ENCODE measurements at places on chromosomes 11 and 22.
A peak's percentile ranks its signal among the peaks of the same experiment; 100 is the strongest.

DNA sequence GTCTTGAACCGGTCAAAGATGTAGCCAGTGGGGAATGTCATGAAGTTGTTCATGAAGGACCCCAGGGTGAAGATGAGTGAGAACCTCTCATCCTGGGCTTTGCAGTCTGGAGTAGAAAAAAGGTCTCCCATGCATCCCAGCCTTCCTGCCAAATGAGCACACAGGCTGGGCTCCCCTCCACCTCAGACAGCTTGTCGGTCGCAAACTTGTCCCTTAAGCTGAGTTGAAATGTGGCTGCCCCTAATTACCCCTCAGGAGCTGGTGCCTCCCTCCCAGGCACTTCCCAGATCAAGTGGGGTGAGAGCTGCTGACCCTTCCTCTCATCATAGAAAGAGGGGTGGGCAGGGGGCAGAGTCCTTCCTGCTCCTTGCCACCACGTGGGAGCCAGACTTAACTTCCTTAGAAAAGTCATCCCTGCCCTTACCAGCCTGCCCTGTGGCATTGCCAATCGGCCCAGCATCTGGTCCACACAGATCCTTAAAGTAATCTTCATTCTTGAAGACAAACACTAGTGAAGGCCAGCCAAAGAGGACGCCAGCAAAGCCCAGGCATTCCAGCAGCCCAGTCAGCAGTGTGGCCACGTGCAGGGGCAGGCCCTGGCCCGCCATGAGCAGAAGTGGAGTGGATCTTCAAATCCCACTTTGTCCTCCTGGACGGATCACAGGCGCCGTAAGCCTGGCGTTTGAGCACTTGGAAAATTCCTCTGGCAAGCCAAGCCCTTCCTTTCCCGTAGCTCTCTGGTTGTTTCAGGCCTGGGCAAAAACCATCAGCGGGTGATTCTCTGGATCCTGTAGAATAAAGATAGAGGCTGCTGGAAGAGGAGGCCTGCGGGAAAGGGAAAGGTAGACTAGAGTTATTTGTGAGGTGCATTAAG, 1.1 kb downstream of the SLC43A3 start:
- DNase-seq = no peak

GRCh38 chr22:40331706-40332105, 14.6 kb upstream of the ADSL start:
- DNase-seq = no peak

DNA sequence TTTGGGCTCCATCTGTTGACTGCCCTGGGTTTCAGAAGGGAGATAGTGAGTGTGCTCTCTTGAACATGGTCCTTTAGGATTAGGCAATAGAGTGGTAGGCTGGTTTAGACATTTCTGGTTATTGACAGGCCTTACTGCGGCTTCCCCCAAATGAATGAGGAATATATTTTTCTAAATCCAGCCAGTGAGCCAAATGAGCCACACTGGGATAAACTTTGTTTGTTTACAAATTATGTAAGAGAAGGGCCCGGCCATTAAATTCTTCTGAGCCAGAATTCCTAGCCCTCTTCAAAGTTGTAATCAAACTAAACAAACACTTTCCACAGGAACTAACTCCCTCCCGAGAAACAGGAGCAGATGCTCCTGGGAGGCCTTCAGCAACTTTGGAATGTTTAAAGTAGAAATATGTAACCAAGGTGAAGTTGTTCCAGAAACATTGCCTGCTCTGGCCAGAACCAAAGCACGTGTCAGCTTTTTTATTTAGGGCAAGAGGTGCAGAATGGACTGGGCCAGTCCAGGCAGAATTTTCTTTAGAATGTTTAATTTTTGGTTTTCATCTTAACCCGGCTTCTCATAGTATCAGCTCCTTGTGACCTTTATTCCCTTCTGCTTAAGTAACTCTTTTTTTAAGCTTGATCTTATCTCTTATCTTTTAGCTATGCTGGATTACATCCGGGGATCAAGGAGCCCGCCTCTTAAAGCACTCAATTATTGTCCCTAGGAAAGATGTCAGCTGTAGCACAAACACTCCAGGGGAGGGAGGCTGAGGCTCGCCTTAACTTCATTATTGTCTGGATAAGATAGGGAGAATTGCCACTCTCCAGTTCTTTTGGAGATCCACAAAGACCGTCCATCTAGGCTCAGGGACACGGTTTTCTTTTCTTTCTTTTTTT, 28.7 kb downstream of the ZNRF3 start:
- no peak for DNase-seq

DNA sequence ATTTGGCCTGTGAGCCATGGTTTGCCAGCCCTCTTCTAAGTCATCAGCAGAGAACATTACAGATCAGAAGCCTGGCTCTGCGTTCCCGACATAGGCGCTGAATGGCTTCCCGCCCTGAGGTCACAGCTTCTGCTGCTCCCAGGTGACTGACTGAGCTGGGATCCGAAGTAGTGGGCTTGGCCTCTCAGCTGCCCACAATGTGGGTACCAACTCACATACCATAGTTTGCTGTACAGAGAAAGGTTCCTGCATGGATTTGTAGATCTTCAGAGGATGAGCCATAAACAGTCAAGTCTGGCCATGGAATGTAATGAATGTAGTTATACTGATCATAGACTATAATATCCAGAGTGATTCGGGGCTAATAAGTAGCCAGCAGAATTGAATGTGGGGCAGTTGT, 42.6 kb downstream of the TEAD1 start:
- no peak for DNase-seq

DNA sequence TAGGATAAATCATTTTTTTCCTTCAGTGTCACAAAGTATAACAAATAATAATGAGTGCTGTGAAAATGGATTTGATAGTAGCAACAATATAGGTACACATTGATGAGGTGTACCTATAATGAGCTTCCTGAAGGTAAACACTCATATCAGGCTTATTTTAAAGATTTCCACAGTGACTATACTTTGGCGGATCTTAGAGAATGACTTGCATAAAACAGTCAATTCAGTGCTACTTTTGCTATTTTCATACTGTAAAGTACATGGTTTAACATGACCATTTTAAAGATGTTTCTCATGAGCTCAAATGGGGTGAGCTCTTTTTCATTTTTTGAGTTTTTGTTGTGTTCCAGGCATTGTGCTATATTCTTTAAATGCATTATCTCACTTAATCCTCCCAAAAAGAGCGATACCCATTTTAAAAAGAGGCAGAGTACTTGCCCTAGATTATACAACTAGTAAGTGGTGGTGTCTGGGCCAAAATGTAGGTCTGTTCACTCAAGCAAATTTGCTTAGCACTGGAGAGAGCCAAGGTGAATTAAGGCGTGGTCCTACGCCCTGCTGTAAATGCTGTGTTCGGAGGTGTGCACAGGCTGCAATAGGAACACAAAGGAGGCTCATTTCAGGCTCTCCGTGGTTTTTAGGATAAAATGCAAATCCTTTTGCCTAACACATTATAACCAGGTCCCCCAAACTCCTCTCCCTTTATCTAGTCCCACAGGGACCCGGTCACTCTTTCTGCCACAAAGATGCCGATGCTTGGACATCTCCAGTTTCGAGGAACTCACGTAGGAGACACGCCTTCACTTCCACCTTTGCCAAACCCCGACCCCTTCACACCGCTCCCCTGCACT, 617 bp upstream of the ALKBH3 start:
- no peak for DNase-seq

DNA sequence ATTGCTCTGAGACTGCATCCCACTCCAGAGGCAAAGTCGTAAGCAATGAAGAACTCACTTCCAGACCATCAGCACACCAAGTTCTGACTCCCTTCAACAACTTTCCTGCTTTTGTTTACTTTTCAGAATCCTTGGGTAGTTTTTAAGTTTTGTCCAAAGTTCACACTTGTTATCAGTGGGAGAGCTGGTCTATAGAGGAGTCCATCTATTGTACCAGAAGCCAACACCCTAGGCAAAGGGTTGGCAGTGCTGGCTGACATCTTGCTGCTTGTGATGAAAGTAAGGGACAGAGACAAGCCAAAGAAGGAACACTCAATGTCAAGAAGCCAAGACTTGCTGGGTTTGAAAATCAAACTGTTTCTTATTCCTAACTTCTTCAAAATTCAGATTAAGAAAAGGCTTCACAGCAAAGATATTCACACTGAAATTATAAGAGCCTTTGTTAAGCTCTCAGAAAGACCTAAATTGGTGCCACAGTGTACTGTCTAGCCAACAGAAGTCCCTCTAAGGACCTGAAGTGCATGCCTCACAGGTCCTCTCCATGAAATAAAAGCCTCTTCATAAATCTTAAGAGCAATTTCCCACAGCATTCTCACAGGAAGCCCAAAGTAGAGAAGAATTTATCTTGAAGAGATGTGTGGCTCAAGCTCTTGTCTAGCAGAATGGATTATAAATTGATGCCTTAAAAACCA, 21.5 kb upstream of the LINC01488 start:
- no peak for DNase-seq

DNA sequence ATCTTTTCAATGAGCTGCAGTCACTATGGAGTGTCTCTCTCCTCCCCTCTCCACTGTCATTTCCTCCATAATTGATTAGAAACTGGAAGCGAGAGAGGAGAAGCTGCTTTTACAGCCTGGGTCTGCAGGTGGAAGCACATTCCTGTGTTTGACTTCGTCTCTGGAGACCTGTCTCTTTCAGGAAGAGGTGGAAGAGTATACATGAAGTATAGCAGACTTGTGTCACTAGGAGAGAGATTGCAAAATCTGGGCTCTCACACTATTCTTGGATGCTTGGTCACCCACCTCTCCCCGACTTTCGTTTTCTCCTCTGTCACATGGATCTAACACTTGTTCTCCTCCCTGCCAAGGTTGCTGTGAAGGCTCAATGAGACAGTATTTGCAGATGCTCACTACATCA, 323.3 kb downstream of the NTM start:
- DNase-seq = no peak

DNA sequence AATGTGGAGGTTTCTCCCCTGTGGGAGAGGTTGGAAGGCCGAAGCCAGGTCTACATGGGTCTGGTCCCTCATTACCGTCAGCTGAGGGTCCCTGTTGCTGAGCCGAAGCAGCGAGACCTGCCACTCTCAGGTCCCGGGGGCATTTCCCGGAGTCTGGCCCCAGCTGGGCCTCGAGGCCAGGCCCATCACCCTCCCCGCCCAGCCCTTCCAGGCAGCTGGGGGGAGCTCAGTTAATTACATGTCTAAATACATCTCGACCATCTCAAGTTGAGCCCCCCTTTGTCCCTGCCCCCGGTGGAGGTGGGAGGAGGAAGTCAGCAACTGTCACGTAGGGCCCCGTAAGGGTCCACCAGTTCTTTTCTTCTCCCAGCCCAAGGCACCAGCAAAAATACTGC, 3.6 kb downstream of the CDKN1C start:
- no peak for DNase-seq

- no peak for DNase-seq
These were observed 98.5 kb upstream of the CSNK2A3 start for GRCh38 chr11:11451501-11452005.

- DNase-seq = no peak
These were observed 1.7 kb upstream of the OR9G4 start for GRCh38 chr11:56750190-56750589.

DNA sequence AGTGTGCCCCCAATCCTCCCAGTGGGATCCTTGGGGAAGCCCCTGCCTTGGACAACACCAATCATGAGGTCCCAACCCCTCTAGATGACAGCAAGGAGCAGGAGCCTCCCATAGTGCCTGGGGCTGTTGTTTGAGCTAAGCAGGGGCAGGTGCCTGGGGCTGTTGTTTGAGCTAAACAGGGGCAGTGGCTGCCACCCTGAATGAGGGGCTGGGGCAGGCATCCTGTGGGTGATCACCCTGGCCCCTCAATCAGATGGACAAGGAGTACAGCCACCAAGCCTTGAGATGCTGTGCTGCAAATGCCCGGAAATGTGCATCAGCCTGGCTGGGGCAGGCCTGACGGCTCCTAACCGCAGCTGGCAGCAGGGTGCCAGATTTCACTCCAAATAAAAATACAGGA, 66.7 kb downstream of the MYEOV start:
- DNase-seq = no peak

DNA sequence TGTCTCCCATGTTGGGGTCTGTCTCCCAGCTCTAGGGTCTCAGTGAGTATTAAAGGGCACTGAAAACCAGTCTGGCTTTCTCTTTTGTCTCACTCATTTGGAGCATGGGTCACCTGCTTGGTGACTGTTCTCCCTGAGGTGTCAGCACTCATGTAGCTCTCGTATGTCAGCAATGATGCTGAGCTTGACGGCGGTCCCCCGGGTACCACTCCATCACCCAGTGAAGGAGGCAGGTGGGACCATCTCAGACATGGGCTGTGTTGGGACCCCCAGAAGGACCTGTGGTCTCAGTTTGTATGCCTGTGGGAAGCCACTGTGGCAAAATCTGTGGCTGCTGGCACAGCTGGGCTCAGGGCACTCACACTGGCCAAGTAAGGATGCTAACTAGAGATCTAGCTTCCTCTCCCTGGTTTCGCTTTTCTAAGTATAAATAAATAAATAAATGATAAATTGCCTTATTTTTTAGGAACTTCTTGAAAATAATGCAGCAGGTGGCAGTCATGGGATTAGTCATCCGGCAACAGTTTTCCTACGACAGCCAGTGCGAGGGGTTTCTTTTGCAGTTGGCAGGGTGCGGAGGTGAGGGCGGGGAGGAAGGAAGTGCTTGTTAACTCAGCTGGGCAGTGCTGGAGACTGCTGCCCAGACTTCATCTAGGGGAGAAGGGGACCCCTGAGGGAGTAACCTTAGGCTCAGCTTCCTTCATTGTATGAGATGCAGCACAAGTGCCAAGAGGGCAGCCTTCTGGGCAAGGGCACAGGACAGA, 48.8 kb downstream of the OSBP2 start:
- no peak for DNase-seq

GRCh38 chr11:95254131-95254704, 23.2 kb upstream of the SESN3 start:
- DNase-seq = peak; percentile 92

- DNase-seq = no peak
These were observed 599 bp upstream of the PPP2R1B start for GRCh38 chr11:111766834-111767142.

GRCh38 chr11:43541993-43542392, 138.5 kb upstream of the HSD17B12 start:
- DNase-seq = no peak

GRCh38 chr11:134780486-134781147, 368.6 kb upstream of the B3GAT1 start:
- DNase-seq = no peak

- DNase-seq = no peak
These were observed 42.3 kb downstream of the SPATA19 start for GRCh38 chr11:133803026-133803425.

DNA sequence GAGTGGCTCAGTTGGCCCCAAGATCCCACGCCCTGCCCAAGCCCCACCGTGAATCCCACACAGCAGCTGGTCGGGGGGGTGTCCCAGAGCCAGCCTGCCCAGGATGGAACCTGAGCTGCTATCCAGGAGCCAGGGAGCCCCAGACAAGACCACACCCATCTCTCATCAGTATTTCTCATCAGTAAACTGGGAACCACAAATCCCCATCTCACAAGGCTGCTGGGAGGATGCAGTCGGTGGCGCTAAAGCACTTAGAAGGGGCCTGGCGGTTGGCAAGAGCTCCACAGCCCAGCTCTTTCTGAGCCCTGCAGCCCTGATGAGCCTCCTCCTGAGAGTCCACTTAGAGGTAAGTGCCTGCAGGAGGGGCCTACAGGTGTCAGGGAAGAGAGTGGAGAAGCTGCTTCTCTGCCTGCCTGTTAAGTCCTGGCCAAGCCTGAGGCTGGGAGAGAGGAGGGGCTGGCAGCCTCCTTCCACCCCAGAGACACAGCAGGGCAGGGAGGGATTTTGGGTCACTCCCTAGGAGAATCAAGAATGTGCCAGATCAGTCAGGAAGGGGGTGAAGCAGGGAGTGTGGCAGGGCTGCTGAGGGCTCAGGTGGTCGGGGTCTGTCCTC, 6.1 kb downstream of the FADS3 start:
- no peak for DNase-seq

Data from forelimb muscle (tissue), 1 donor.